A549 treated with Hydrocortisone at 1 μM for 4 hours (cell line): ENCODE measurements at places on chromosomes 5 and 9. TPM values are rescaled to one million over a fixed set of nuclear protein-coding genes. Genes with fewer than 3 reads are reported as not detected.

Gene GNA14
- total RNA-seq: 0.03 to 0.14 TPM in 2 of 5 replicates, not detected in the others

Gene PLPP7
- total RNA-seq: 0.06 TPM in 1 of 5 replicates, not detected in the others

Gene SLC6A7
- 0.02 TPM in 1 of 5 replicates, not detected in the others for total RNA-seq

Gene CCDC171
- 0.28 to 0.53 TPM (median 0.37 TPM) in 5 replicates for total RNA-seq

Gene GABRG2
- not detected in 5 replicates for total RNA-seq

Gene MATR3
- 152 to 191 TPM (median 164 TPM) in 5 replicates for total RNA-seq

Gene RASGRF2
- total RNA-seq: 1.2 to 1.6 TPM (median 1.4 TPM) in 5 replicates

Gene CD74
- total RNA-seq: 0.15 to 0.16 TPM in 2 of 5 replicates, not detected in the others

Gene C5orf46
- 0.29 TPM in 1 of 5 replicates, not detected in the others for total RNA-seq

Gene DHX29
- total RNA-seq: 20.3 to 27.7 TPM (median 22.4 TPM) in 5 replicates

Gene OR1J2
- not detected in 5 replicates for total RNA-seq

Gene TCF7
- 9.7 to 11.2 TPM (median 11.1 TPM) in 5 replicates for total RNA-seq

Gene ESM1
- not detected in 5 replicates for total RNA-seq

Gene LCN10
- not detected in 5 replicates for total RNA-seq

Gene SPINK4
- total RNA-seq: not detected in 5 replicates

Gene GNPDA1
- 60.2 to 71.5 TPM (median 60.5 TPM) in 5 replicates for total RNA-seq

Gene AQP3
- 21.0 to 24.9 TPM (median 23.2 TPM) in 5 replicates for total RNA-seq

Gene FOXD4L3
- total RNA-seq: 0.08 to 0.16 TPM (median 0.12 TPM) in 3 of 5 replicates, not detected in the others

Gene RNF14
- total RNA-seq: 50.3 to 85.7 TPM (median 65.0 TPM) in 5 replicates

Gene CLTA
- 277 to 408 TPM (median 373 TPM) in 5 replicates for total RNA-seq

Gene SPINK7
- total RNA-seq: not detected in 5 replicates

Gene BRIX1
- total RNA-seq: 47.8 to 54.9 TPM (median 53.9 TPM) in 5 replicates

Gene PCDHGA9
- total RNA-seq: 0.05 to 0.07 TPM (median 0.07 TPM) in 4 of 5 replicates, not detected in the other

Gene AQP7
- 0.28 to 0.56 TPM (median 0.33 TPM) in 5 replicates for total RNA-seq

Gene SLC25A2
- not detected in 5 replicates for total RNA-seq

Gene NMUR2
- total RNA-seq: 0.06 to 0.10 TPM (median 0.09 TPM) in 4 of 5 replicates, not detected in the other

Gene CCNJL
- 9.9 to 14.0 TPM (median 10.9 TPM) in 5 replicates for total RNA-seq

Gene TMEM215
- 0.02 TPM in 1 of 5 replicates, not detected in the others for total RNA-seq

Gene PAEP
- total RNA-seq: 0.27 to 0.46 TPM (median 0.37 TPM) in 5 replicates

Gene SNCAIP
- 0.03 to 0.05 TPM in 2 of 5 replicates, not detected in the others for total RNA-seq

Gene TRIM52
- 5.4 to 7.6 TPM (median 6.5 TPM) in 5 replicates for total RNA-seq

Gene GMCL2
- not detected in 5 replicates for total RNA-seq

Gene SAXO1
- total RNA-seq: not detected in 5 replicates

Gene CDC20B
- total RNA-seq: 0.05 to 0.10 TPM (median 0.06 TPM) in 5 replicates

Gene GPX3
- total RNA-seq: 16.0 to 22.4 TPM (median 19.0 TPM) in 5 replicates

Gene RLN2
- total RNA-seq: 0.18 to 0.29 TPM (median 0.25 TPM) in 4 of 5 replicates, not detected in the other

Gene TOR4A
- total RNA-seq: 19.9 to 27.5 TPM (median 25.0 TPM) in 5 replicates

Gene SHLD3
- 2.0 to 2.9 TPM (median 2.4 TPM) in 5 replicates for total RNA-seq

Gene DND1
- total RNA-seq: 0.47 to 0.94 TPM (median 0.70 TPM) in 5 replicates

Gene SCGB3A1
- not detected in 5 replicates for total RNA-seq

Gene NPDC1
- 44.0 to 83.3 TPM (median 79.5 TPM) in 5 replicates for total RNA-seq

Gene IL5
- not detected in 5 replicates for total RNA-seq

Gene SIGMAR1
- total RNA-seq: 156 to 188 TPM (median 185 TPM) in 5 replicates

Gene CCDC187
- total RNA-seq: 0.02 to 0.03 TPM in 2 of 5 replicates, not detected in the others

Gene PLCXD3
- total RNA-seq: 0.07 to 0.28 TPM (median 0.17 TPM) in 5 replicates

Gene CTSV
- total RNA-seq: 12.9 to 15.2 TPM (median 14.4 TPM) in 5 replicates

Gene TMC1
- total RNA-seq: 0.03 to 0.21 TPM (median 0.13 TPM) in 4 of 5 replicates, not detected in the other
